ENCODE measurements at places on chromosomes 5 and 9.
A peak's percentile ranks its signal among the peaks of the same experiment; 100 is the strongest.

GRCh38 chr5:132227485-132228240 lies at the start of gene P4HA2:
TSS of gene P4HA2 (minus strand) at chr5:132227853. CDS start at chr5:132218626, 9,227 bp downstream.
- DNase-seq, result no peak

DNA sequence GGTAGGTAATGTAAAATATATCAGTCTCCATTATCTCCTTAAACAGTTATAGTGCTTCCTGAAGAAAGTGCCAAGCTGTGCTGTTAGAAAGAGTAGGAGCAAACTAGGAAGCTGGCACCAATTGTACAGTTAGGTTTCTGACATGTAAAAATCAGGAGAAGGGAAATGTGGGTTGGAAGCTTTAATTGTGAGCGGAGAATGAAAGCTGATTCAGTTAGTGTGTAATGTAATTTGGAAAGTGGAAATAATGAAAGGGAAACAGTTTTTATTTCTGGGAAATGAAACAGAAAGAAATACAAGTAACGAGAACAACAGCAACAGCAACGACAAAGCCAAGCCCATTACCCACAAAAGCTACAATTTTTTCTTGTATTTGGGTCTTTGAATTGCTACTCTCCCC lies 48.8 kb upstream of the JAK2 start:
- DNase-seq, result no peak

- DNase-seq, result peak; percentile 82
Measured at GRCh38 chr9:81266674-81267073, 422.7 kb downstream of the TLE1 start.

DNA sequence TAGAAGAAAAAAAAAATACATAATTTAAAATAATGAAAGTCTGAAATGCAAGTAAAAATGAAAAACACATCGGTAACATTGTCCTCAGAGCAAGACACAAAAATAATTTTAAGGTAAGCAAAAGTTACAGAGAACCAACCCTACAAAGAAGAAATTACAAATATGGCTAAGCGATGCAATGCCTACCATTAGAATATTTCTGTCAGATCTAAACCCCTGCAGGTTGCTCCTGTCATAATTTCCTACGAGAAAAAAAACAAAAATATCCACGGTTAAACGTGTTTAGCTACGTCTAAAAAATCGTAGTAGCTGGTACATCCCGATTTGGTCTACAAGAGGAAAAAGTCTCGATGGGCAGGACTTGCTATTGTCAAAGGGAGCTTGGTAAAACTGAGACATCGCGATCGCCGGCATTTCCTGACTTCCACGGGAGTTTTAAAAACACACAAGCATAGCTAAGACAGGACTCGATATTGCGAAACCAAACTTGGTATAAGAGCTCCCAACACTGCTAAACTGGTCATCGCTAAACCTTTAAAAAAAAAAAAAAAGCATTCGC lies 1.1 kb upstream of the ANXA2R start:
- no peak for DNase-seq

- no peak for DNase-seq
Measured at GRCh38 chr5:69484891-69485290, 7.7 kb upstream of the OCLN start.

GRCh38 chr5:93100428-93100827 lies 480.6 kb downstream of the NR2F1-AS1 start:
- no peak for DNase-seq

DNA sequence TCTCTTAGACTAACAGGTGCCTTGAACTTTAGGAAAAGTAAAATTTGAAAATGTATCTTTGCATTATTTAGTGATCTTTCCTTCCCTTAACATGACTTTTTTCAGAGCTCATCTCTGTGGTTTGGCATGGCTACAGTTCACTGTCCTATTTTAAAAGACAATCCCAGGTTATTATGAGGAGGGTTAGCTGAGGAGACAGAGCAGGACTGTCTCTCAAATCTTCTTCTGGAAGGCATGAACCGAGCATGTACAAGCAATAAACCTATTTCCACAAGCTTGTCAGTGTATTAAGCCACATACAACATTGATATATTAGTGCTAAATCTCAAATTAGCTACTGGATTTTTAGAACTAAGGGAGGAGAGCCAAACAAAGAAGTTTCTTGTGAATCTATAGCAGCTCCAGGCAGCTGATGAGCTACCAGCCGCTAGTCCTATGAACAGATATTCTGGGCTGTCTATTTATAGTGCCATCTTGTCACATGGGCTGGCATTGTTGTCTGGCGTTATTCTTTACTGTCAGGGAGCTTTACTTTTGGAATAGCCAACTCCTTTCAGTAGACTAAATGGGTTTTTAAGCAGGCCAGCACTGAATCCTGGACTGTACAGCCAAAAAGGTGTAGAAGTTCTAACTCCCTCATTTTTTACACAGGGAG lies 171.2 kb upstream of the ACTBL2 start:
- DNase-seq, result no peak

DNA sequence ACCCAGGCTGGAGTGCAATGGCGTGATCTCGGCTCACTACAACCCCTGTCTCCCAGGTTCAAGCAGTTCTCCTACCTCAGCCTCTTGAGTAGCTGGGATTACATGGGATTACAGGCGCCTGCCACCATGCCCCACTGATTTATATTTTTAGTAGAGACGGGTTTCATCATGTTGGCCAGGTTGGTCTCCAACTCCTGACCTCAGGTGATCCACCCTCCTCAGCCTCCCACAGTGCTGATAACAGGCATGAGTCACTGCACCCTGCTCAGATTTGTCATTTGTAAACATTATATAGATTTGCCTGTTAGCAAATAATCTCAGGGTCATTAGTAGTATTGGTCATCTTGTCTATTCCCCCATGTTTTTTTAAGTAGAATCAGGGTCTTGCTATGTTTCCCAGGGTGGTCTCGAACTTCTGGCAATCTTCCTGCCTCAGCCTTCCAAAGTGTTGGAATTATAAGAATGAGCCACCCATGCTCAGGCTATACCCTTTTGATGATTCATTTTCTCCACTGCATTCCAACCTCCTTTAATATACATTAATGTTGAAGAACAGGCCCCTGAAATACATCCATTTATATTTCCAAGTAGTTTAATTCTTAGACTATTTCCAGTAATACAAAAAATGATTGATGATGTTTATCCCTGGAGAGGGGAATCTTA lies 17.3 kb downstream of the CENPH start:
- no peak for DNase-seq

- no peak for DNase-seq
Measured at GRCh38 chr9:127828262-127829031, 25.8 kb downstream of the FPGS start.

- no peak for DNase-seq
Measured at GRCh38 chr9:131708226-131709002, 31.5 kb downstream of the RAPGEF1 start.

GRCh38 chr9:86665416-86665815 lies 281.9 kb downstream of the GAS1 start:
- DNase-seq, result no peak

- DNase-seq, result no peak
Measured at GRCh38 chr5:7066471-7067235, 329.3 kb upstream of the ADCY2 start.

DNA sequence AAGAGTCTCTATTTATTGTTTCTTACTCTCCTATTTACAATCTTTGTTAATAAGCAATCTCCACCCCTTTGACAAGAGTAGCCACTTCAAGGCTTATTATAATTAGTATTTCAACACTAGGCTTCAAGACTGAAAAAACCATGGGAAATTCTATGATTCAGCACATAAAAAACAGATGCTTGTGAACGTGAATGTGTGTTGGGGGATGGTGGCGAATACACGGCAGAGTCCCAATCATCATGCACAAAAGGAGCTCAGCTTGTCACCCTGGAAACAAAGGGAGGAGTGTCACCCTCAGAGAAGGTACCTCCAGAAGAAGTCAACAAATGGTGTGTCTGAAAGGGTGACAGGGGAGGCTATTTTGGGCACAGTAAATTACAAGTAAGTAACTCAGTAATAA lies 157.2 kb upstream of the RETREG1 start:
- no peak for DNase-seq

DNA sequence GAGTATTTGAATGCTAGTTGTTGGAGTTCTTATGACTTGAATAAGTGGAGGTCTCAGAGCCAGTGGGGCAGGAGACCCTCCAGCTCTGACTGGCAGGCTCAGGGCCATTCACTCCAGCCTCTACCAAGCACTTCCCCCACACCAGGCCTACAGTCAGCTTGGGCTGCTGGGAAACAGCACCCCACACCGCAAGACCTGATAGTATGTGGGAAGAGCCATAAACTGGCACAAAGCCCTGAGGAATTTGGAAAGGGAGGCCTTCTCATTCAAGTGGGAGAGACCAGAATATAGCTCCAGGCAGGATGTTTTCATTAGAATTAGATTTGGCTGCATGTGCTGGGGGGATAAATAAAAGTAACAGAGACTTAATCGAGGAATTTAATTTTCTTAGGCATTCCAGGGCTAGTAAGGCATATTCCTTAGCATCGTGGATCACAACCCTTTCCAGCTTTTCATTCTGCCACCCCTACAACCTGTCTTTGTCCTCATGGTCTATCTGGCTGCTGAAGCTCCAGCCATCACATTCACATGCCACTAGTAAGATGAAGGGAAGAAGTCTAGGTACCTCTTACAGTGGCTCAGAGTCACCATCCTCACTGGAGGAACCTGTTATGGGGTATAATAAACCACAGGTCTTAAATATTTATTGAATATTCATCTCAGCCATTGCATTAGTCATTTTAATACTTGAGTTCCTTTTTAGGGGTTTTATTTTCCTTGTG lies 47.5 kb downstream of the TMOD1 start:
- no peak for DNase-seq

DNA sequence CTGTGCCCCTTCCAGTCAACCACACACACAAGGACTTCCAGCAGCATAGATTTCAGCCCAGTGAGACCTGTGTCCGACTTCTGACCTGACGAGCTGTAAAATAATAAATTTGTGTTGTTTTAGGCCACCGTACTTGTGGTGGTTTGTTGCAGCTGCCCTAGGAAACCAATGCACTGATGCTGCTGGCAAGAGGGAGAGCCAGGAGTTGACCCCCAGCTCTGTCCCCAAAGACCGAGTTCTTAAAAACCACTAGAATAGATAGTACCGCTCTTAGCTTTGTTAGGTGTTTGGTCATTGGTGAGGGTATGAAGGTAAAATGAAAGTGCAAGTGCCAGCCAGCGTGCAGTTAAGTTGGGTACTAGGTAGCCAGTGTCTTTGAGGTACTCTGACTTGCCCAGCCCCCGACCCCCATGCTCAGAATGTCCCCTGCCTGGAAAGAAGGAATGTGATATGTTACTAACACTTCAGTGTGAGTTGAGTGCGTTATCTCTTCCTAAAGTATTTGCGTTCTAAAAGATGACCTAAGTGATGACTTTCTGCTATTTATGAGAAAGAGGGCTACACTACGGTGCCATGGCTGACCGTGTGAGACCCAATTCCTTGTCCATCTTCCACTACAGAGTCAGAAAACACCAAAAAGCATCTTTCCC lies 185.6 kb downstream of the AOPEP start:
- no peak for DNase-seq

DNA sequence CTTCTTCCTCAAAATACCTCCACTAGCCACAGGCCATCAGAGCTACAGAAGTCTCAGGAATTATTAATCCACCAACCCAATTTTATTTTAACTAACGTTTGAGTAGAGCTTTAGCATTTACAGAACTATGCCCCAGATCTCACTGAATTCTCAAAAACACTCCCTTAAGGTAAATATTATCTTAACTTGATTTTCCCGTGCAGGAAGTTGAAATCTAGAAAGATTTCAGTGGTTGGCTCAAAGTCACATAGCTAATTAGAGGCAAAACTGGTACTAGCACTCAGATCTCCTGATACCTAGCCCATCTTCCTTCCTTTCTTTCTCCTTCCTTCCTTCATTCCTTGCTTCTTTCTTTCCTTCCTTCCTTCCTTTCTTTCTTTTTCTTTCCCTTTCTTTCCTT lies 298.3 kb downstream of the ENC1 start:
- DNase-seq, result no peak

DNA sequence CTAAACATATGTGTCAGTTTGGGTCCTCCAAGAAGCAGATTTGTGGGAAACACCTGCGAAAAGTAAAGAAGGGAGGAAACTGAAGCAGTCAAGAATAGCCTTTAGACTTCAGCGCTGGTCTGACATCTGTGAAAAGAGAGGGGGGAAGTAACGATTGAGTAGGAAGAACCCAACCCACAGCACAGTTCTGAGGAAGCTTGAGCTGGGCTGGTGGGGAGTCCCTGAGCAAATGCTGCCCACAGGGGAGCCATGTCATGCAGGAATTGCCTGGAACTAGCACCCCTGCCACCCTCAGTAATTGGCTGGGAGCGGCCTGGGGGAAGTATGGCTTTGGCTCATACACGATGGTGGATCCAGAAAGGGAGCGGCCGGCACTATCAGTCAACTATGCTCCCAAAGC lies 20.6 kb downstream of the FAM240B start:
- DNase-seq, result no peak

DNA sequence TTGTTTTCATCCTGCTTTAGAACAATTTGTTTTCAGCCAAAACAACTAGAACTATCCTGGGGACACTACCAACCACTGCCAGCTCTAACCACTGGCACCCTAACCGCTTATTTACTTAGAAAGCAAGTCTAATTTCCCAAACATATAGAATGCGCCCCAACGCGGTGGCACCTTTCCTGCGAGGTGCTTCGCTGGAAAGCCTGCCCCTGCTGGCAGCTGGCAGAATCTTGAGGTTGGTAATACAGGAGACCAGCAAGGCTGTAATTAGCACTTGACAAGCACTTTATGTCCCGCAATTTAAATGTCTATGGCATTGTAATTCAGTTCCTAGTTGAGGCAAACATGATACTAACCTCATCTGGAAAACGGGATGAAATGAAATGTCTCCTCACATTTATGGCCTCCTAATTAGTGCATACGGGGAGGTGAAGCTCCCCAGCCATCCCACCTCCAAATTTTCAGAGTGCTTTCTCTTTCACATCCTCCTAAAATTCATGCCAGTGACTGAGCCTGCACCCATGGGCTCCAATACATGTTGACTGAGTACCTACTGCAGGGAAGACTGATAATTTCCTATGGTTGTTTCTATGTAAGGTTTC lies 30.4 kb downstream of the GABBR2 start:
- no peak for DNase-seq
